ENCODE measurements at places on chromosomes 7 and 10. TPM values are rescaled to one million over a fixed set of nuclear protein-coding genes. Genes with fewer than 3 reads are reported as not detected.
A peak's percentile ranks its signal among the peaks of the same experiment; 100 is the strongest.

DNA sequence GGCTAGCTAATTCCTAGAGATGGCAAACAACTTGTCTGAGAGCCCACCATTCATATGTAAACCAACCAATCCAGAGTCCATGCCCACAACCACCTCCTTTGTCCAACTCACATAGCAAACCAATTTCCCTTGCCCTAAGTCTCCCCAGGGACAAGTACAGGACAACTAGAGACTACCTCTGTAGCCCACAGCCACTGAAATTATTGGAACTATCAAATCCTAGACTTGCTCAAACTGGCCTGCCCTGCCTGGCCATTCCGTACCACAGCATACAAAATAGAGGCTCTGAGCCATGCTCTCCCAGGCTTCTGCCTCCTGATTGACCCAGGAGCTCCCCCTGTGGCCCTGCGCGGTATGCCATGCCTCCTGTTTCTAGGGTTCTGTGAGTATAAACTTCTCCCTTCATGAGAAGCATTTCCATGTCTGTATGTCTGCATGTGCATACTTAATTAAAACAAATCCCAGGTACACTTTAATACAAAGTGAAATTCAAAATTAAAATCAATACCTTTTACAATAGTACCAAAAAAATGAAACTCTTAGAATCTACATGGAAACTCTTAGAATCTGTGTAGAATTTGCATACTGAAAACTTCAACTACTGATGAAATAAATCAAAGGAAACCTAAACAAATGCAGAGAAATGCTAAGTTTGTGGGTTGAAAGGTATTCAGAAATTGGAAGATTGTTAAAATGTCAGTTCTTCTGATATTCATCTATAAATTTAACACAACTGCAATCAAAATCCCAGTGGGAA is 4.0 kb upstream of the HECW1 start:
- DNase-seq, result peak; percentile 69

DNA sequence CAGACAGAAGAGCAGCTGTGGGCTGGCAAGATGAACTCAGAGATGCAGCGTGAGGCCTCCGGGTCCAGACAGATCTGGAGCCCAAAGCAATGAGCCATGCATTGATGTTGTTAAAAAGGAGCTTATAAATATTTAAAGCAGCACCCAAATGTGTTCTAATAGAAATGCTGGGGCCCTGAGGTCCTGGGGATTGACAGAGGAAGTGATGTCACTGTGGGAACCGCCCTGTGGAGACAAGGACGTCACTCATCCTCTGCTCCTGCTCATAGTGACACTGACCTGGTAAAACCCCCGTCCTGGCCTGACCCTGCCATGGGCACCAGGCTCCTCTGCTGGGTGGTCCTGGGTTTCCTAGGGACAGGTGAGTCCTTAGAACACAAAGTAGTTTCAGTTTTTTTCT is 197.0 kb upstream of the PRSS58 start:
- DNase-seq, result no peak

The C7orf33 gene
- not detected for total RNA-seq

The GPR22 gene
- total RNA-seq, result not detected

The FXYD4 gene
- total RNA-seq, result not detected
